GM12864 (cell line): ENCODE measurements at places on chromosomes 1 and 21.

DNA sequence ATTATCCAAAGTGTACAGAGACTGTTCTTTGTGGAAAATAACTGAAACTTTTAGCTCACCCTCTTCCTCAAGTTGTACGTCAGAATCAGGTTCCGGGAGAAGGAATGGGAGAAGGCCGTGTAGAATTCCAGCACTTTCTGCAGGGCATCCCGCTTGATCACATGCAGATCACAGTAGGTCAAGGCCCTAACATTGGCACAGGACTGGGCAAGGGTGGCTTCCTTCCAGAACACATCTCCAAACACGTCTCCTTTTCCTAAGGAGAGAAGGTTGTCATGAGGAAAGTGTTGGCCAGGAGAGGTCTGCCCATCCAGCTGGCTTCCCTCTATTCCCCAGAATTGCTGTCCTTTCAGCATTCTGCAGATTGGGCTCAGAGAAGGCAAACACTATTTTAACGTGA is 358.7 kb downstream of the KCNH1 start:
- no peak for DNase-seq

DNA sequence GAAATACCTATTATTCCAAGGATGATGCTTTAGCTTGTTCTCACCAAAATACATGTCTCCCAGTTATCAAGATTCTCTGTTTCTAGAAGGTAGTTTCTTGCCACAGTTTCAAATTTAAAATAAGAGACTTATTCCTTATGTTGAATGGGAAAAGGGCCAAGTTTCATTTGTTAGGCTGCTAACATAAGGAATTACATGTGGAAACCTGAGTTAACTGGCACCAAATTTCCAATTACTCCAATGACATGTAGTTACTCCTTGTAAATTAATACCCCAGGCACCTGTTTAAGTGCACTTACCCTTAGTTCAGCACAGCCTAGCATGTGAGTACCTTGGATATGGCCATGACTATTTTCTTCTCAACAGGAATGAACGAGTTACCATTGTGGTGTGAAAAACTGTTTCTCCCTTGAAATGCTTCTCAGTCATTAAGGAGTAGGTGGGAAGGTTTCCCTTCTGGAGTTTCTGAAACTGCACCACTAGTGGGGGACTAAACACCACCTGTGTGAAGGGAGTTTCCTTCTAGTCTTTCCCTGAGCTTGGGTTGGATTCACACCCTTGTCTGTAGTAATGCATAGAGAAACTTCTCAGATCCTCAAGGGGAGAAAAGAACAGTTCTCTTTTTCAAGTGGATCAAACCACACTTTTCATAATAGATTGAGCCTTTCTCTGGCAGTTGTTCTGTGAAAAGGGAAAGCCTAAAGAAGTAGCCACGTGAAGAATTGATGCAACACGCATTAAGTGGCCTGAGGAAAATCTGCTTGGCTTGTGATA is 32.3 kb upstream of the LRRC8C start:
- no peak for DNase-seq

DNA sequence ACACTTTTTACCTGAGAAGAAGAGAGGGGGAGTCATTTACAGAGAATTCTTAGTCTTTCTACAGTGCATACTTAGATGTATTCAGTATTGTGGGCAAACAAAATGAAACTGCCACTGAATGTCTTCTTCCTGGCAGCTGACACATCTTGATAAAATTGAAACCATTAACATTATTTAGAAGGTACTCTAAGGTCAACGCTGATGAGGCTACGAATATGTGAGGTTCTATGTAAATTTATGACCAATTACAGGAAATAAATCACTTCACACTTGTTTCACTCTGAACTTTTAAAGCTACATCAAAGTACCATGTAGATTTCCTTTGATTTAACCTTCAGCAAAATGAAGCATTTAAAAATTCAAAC is 51.3 kb upstream of the GFI1 start:
- DNase-seq, result peak; percentile 62

- no peak for DNase-seq
Observed at GRCh38 chr1:228756457-228756856, 21.2 kb downstream of the RHOU start.
